AG04449 (cell line): ENCODE measurements at places on chromosomes 5 and 9.

DNA sequence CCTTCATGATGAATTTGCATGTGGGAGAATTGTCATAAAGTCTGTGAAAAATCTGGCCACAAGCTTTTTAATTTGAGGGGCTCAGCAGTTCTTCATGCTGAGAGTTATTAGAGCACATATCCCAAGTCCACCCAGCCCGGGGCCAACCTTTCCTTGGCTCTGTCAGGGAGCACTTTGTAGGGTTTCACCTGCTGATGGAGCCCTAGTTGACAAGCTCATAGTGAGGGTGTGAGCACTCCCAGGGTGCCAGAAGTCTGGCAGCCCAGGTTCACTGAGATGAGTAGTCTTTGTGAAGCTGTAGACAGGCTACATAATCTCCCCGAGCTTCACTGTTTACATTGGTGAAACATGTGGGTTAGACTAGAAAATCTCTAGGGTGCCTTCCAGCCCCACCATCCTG lies 97.2 kb upstream of the NREP start:
- no peak for DNase-seq

GRCh38 chr9:124510650-124511425 lies 3.6 kb upstream of the NR5A1 start:
- DNase-seq, result no peak

- no peak for DNase-seq
These were observed 148.7 kb downstream of the DEPDC1B start for GRCh38 chr5:60551250-60551649.

DNA sequence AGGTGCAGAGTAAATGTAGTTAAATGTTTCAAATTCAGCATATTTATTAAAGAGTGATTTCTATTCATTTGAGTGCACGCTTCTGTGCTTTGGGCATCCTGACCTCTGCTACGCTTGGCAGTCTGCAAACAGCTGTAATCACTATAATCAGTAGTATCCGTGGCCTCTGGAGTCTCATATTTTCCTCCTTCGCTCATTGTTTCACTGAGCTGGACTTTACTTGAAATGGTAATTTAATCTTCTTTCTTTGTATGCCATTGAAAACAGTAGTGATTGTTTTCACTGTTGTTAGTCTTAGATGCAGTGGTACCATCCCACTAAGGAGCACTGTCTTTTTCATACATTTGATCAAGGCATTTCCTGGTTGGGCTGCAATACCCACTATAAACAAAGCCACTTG lies 43.5 kb upstream of the CAVIN4 start:
- no peak for DNase-seq

DNA sequence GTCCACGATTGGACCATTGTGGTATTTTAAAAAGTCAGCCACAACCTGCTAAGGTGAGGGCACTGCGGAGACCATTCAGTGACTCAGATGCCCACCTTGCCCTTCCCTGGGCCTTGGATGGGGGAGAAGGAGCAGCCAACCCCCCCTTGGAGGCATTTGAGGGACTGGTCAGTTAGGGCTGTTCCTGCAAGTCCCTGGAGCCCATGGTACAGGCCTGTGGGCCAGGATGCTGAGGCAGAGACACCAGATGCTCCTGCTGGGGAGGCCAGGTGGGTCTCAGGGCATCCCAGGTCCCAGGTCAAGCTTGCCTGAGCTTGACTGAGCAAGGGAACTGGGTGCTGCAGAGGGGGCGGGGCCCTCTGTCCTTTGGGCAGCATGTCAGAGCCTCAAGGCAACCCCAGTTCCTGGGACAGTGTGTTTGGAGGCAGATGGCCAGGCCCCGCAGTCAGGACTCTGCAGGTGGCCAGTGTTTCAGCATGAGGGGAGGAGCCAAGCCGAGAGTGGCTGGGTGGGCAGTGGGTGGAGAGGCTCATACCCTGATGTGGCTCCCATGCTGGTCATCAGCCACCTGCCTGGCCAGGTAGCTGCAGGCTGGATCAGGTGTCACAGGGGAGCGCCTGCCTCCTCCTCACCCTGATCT lies 27.5 kb downstream of the SLC6A3 start:
- DNase-seq, result no peak

- no peak for DNase-seq
These were observed 11.4 kb downstream of the SLIT3 start for GRCh38 chr5:169289520-169289919.

GRCh38 chr5:150491876-150492275 lies 16.1 kb upstream of the NDST1 start:
- DNase-seq, result no peak

GRCh38 chr9:96279932-96280331 lies 22.0 kb downstream of the HSD17B3 start:
- no peak for DNase-seq

GRCh38 chr9:4955836-4956235 lies 29.2 kb upstream of the JAK2 start:
- no peak for DNase-seq

DNA sequence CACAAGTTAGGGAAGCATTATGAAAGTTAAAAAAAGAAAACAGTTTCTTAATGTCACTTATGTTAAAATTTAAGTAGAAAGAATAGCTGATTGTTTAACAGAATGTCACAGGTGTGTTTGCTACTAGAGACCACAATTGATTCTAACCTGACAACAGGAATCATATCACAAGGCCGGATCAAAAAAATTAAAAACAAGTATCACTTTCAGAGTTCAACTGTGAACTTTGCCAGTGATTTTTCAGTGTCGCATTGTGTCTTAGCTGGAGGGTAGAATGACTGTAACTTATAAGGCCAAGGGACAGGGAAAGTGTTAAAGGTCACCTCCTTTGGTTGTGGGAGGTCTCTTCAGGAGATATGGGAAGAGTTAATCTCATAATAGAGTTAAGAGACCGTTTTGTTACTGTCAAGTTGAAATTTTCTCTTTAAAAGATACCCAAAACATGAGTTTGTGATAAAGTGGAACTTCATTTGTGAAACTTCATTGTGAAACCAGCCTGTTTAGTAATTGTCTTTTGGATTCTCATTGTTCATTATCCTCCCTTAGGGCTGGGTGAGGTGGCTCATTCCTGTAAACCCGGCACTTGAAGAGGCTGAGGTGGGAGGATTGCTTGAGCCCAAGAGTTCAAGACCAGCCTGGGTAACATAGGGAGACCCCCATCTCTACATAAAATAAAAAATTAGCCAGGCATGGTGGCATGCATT lies 40.9 kb downstream of the CPEB4 start:
- no peak for DNase-seq

- no peak for DNase-seq
These were observed 76.6 kb upstream of the NR4A3 start for GRCh38 chr9:99745085-99745484.

- DNase-seq, result no peak
These were observed 78.8 kb downstream of the NIPSNAP3B start for GRCh38 chr9:104842698-104843097.

- no peak for DNase-seq
These were observed 39.2 kb downstream of the SHC3 start for GRCh38 chr9:89139455-89139854.

DNA sequence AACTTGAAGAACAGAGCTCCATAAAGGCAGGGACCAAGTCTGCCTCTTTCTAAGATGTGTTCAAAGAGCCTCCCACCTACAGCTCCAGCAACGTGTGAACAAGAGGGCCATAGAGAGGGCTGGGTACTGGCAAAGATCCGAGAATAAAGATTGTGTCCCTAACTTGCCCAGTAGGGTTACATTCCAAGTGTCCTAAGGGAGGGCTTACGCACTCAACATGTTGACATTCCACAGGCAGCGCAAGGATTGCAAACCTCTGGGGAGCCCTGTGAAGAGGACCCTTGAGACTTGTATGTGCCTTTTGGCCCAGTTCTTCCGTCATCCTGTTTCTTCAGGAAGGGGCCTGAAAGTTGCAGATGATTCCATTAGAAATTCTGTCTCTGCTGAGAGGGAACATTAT lies 48.2 kb upstream of the ENTREP1 start:
- DNase-seq, result no peak

- no peak for DNase-seq
These were observed 8.5 kb upstream of the ORM1 start for GRCh38 chr9:114314256-114314867.

- DNase-seq, result no peak
These were observed 47.8 kb downstream of the FXN start for GRCh38 chr9:69083321-69083720.

DNA sequence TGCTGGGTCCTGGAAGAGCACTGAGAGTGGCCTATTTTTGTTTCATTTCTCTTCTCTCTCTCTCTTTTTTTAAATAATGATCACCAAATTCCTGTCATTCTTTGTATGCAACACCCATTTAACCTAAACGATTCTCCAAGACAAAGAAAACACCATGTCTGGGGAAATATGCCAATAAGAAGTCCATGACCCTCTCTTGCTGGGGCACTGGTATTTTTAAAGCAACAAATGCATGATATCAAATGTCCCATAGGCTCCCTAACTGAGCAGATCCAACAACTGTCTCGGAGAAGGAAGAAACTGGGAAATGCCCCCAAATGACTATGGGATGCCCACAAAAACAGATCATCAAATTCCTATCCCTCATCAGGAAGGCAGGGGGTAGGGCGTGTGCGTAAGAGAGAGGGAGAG lies 567.4 kb downstream of the CCDC171 start:
- peak; percentile 76 for DNase-seq

GRCh38 chr5:132003170-132003744 lies 8.2 kb downstream of the ACSL6 start:
- no peak for DNase-seq
